ENCODE measurements at places on chromosomes 2 and 18. TPM values are rescaled to one million over a fixed set of nuclear protein-coding genes. Genes with fewer than 3 reads are reported as not detected.

DNA sequence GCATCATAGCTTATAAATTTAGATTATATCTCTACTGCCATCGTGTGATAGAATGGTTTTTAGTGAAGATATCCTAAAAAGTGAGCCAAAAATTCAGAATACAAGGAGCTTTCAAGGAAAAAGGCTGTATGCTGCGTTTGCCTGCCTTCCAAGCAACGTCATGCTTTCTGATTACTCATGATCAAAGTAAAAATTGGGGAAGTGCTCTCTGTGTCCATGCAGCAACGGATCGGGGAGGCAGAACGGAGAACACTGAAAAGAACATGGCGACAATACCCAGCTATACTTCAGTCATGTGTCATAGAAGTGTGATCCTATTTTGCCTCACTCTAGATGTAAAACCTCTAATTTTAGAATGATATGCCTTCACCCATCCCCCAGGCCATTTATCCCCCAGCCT, 185.7 kb downstream of the SUCLG1 start:
- H3K4me1 ChIP-seq = no peaks in the 10 kb centered on the region
- H3K4me3 ChIP-seq = no peak overlapping the region
- H3K27me3 ChIP-seq = no peaks in the 10 kb centered on the region
- H3K27ac ChIP-seq = no peak overlapping the region

- no peaks in the 10 kb centered on the region for H3K4me1 ChIP-seq
- no peak overlapping the region for H3K27ac ChIP-seq
- no peaks in the 10 kb centered on the region for H3K27me3 ChIP-seq
- no peak for DNase-seq
- H3K4me3 ChIP-seq = no peak overlapping the region
These were observed 613.4 kb downstream of the DCC start for GRCh38 chr18:52953387-52953786.

- DNase-seq = no peak
- H3K4me1 ChIP-seq = peaks cover 22% of the 10 kb centered on the region
- no peak overlapping the region for H3K4me3 ChIP-seq
- H3K27me3 ChIP-seq = peaks cover 63% of the 10 kb centered on the region
- H3K36me3 ChIP-seq = no peaks in the 10 kb centered on the region
These were observed 2.7 kb upstream of the EFEMP1 start for GRCh38 chr2:55926246-55926645.

Gene ADGRF3
- not detected for total RNA-seq
